ENCODE measurements at places on chromosomes 16 and 17.

- DNase-seq, result no peak
These were observed 56.0 kb downstream of the SHISA6 start for GRCh38 chr17:11296994-11297393.

- no peak for DNase-seq
These were observed 58.5 kb downstream of the BAHCC1 start for GRCh38 chr17:81453712-81454111.

DNA sequence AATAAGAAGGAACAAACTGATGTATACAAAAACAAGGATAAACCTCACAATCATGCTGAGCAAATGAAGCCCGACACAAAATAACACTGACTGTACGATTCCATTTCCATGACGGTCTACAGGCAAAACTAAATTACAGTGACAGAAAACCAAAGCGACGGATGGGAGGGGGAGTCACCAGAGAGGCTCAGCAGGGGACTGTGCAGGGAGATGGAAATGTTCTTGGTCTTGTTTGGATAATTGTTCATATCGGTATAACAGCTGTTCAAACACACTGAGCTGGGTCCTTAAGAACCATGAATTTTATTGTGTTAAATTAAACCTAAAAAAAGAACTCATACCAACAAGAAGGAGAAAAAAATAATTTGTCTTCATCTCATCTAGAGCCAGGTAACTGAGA lies 97.8 kb downstream of the NXN start:
- peak; percentile 31 for DNase-seq

DNA sequence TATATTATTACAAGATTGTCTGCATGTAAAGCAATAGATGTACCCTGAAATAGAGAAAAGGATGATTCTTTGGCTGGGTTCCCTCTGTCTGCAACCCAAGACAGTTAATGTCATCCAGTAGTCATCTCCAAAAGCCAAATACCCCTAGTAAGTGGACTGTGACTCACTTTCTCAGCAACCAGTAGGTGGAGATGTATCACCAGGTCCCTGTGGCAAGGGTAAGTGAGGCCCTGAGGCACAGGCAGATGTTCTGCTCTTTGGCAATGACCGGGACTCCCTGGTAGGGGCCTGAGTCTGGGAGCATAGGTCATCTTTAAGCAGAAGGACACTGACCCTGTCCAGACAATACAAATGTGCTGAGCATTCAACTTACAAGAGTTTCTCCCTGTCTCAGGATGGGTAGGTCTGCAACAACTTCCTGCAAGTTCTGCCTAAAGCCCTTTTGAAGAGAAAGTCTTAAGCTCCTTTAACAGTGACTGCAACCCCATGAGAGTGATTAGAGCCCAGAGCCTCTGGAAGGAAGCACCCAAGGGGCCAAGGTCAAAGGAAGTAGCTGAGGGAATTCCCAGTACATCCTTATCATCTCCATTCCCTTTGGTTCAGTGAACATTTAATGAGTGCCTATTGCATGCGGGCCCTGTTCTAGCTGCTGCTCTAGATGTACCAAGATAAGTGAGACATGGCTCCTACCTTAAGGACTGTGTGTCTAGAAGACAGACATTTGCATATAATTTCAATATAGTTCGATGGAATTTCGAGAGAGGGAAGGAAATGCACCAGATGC lies 31.9 kb downstream of the PMP22 start:
- DNase-seq, result no peak

GRCh38 chr17:43676471-43676870 lies 14.7 kb upstream of the MEOX1 start:
- no peak for DNase-seq

DNA sequence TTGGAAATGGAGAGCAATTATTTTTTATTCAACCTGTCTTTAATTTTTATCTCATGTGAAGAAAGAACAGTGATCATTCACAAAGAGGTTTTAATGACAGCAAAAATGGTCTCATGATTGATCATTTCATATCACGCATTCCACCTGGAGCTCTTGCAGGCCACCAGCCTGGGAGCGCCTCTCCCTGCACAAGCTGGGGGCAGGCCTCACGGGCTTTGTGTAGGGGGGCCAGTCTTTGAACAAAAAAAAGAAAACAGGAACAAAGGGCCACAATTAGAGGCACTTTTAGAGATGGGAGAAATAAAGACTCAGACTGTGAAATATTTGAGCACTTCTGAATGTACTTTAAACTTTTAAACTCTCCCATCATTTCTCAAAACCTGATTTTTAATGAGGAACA lies 232.9 kb downstream of the CHD9NB start:
- DNase-seq, result no peak

GRCh38 chr17:33140413-33141099 lies 148.9 kb downstream of the SPACA3 start:
- no peak for DNase-seq
